ENCODE measurements at places on chromosomes 2 and 18. TPM values are rescaled to one million over a fixed set of nuclear protein-coding genes. Genes with fewer than 3 reads are reported as not detected.

GRCh38 chr2:128369602-128370467 is 51.2 kb upstream of the HS6ST1 start:
- H3K4me3 ChIP-seq, result no peak overlapping the region
- no peak for DNase-seq
- H3K27me3 ChIP-seq, result no peaks in the 10 kb centered on the region
- H3K27ac ChIP-seq, result no peak overlapping the region

GRCh38 chr2:241724975-241725870 is 9.2 kb upstream of the D2HGDH start:
- H3K4me3 ChIP-seq, result no peak overlapping the region
- no peaks in the 10 kb centered on the region for H3K27me3 ChIP-seq
- H3K4me1 ChIP-seq, result no peaks in the 10 kb centered on the region

GRCh38 chr18:36757081-36757480 is 71.7 kb downstream of the TPGS2 start:
- H3K27me3 ChIP-seq, result no peaks in the 10 kb centered on the region
- peaks cover 37% of the 10 kb centered on the region for H3K4me1 ChIP-seq
- no peak for DNase-seq
- H3K4me3 ChIP-seq, result no peak overlapping the region
- peak overlapping the region; percentile 67 for H3K27ac ChIP-seq

DNA sequence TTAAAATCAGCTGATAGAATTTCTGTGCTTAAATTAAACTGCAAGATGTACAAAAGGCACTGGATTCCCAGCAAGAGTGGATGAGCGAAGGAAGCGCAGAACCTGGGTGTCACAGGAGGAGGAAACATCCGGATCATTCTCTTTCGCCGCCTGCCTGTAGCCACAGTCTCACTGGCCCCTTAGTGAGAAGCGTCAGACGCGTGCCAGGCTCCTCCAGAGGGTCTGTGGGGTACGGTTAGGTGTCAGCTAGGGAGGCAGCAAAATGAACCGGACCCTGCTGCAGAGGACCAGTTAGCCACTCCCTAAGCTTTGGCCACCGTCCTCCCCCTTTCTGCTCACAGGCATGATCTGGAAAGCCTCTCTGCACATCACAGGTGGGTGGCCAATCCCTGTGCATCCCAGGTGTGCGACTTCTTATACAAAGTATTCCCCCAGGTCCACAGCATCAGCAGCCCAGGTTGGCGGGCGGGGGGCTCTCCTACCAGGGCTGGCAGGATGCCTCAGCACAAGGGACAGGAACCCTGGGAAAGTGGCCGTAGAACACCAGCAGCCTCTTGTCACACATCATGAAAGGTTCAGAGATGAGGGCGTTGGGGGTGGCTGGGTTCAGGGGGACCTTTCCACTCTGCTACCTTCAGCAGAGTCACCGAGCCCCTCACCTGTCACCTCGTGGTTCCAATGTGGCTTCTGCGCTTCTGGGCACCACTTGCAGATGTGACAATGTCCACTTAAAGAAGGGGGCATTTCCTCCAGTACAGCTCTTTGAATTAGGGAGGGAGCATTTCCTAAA is 61.1 kb upstream of the SLC66A3 start:
- H3K27ac ChIP-seq, result no peak overlapping the region
- H3K36me3 ChIP-seq, result no peaks in the 10 kb centered on the region
- H3K27me3 ChIP-seq, result peaks cover 8% of the 10 kb centered on the region
- H3K4me3 ChIP-seq, result no peak overlapping the region

DNA sequence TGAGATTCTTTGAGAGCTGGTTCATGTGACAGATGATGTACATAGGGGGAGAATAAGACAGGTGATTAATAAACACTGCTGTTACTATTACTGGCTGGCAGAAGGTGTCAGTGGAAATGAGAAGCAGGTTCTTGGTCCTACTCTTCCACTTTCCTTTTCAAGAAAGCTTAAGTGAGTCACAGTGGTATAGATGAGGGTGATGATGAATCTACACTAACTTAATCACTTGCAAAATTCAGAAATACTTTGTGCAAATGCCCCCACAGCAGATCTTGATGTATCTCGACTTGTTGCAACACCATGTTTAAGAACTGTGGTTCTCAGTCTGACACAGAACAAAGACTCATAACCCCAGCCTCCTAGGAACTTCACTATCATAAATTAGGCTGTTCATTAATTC is 35.9 kb upstream of the MGAT5 start:
- H3K27me3 ChIP-seq, result no peaks in the 10 kb centered on the region
- H3K4me1 ChIP-seq, result peaks cover 22% of the 10 kb centered on the region
- no peak overlapping the region for H3K27ac ChIP-seq
- DNase-seq, result no peak

GRCh38 chr18:76398896-76399612 is 96.0 kb downstream of the ZNF516 start:
- peaks cover 4% of the 10 kb centered on the region for H3K4me1 ChIP-seq
- no peaks in the 10 kb centered on the region for H3K27me3 ChIP-seq

DNA sequence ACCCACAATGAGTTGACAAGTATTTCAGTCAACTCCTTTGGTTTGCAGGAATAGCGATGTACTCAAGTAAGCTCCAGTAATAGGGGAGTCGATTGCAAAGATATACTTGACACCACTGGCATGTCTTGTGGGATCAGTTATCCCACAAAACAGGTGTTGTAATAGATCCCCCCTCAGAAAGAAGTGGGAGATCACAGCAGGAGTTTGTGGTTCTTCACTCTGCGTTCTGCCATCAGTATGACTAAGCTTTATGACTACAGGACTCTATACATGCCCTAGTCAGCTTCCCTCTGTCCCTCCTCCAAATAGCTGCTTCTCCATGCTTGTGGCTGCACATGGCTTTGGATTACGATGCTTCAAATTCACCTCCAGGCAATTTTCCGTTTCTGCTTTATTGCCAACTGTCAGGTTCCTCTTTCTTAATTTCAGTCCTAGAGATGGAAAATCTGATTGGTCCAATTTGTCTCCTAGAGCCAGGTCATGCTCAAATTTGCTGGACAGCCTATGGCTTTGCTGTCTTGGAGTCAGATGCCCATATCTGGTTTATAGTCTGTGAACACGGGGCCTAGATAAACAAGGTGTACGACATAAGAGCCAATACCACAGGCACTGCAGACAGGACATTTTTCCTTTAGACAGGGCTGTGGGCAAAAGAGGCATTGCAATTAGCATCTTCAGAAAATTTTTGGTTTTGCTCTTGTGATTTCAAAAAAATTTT is 221.7 kb downstream of the PAX3 start:
- no peak overlapping the region for H3K27ac ChIP-seq
- H3K4me1 ChIP-seq, result no peaks in the 10 kb centered on the region
- no peak for DNase-seq
- no peaks in the 10 kb centered on the region for H3K27me3 ChIP-seq

GRCh38 chr2:195514365-195514764 is 142.7 kb upstream of the SLC39A10 start:
- no peak for DNase-seq
- H3K36me3 ChIP-seq, result no peaks in the 10 kb centered on the region
- no peak overlapping the region for H3K27ac ChIP-seq

DNA sequence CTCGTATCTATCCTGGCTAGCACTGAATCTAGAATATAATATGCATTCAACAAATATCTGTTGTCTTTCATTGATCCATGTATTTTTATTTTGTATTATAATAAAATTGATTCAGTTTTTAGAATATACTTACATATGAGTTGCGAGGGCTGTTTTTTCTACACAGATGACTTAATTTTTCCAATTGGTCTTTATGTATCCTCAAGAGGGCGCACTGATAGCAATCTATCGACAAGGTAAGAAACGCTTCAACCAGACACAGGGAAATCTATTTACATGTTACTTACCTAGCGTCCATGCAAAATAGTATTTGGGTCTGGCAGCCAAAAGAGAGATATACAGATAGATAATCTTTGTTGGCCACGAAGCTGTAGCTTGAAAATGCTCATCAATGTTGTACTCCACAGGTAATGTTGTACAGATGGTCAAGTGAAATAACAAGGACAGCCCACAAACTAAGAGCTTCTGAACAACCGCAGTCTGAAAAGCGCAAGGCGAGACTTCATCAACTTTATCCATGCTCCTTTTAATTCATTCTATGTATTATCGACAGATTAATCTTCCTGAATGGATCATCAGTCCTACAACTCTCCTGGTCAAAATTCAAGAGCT is 35.5 kb upstream of the KIDINS220 start:
- H3K36me3 ChIP-seq, result peaks cover 27% of the 10 kb centered on the region
- H3K27me3 ChIP-seq, result no peaks in the 10 kb centered on the region
- H3K27ac ChIP-seq, result no peak overlapping the region
- H3K4me1 ChIP-seq, result peaks cover 4% of the 10 kb centered on the region
- H3K4me3 ChIP-seq, result no peak overlapping the region

- no peak overlapping the region for H3K4me3 ChIP-seq
- H3K27ac ChIP-seq, result no peak overlapping the region
- no peak for DNase-seq
- no peaks in the 10 kb centered on the region for H3K27me3 ChIP-seq
- no peaks in the 10 kb centered on the region for H3K36me3 ChIP-seq
Measured at GRCh38 chr2:101371636-101372035, 15.7 kb downstream of the CREG2 start.

DNA sequence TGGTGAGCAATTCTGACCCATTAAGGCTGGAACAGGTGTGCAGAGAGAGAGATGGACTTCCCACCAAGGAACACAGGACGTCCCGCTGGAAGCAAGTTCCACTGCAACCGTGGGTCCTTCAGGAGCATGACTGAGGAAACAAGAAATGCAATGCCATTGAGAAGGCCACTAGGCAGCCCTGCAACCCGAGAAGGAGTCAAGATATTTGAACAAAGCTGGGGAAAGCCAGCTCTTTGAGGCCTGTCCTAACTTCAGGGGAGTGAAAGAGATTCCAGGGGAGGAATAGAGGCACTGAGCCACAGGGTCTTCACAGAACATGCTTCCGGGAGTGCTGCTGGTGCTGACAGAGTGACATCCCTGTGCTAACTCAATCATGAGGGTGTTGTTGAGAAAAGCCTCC is 153.8 kb upstream of the ZNF236 start:
- no peak overlapping the region for H3K4me3 ChIP-seq
- DNase-seq, result no peak
- no peak overlapping the region for H3K27ac ChIP-seq
- no peaks in the 10 kb centered on the region for H3K36me3 ChIP-seq
- H3K4me1 ChIP-seq, result peaks cover 5% of the 10 kb centered on the region

GRCh38 chr18:58135183-58135641 is 91.2 kb downstream of the NEDD4L start:
- no peak overlapping the region for H3K4me3 ChIP-seq
- DNase-seq, result no peak
- H3K27me3 ChIP-seq, result no peaks in the 10 kb centered on the region
- H3K27ac ChIP-seq, result no peak overlapping the region

GRCh38 chr2:46684661-46685060 is 205.3 kb downstream of the TMEM247 start:
- DNase-seq, result no peak
- no peaks in the 10 kb centered on the region for H3K27me3 ChIP-seq
- no peak overlapping the region for H3K27ac ChIP-seq
- H3K4me1 ChIP-seq, result peaks cover 14% of the 10 kb centered on the region
- H3K36me3 ChIP-seq, result no peaks in the 10 kb centered on the region

DNA sequence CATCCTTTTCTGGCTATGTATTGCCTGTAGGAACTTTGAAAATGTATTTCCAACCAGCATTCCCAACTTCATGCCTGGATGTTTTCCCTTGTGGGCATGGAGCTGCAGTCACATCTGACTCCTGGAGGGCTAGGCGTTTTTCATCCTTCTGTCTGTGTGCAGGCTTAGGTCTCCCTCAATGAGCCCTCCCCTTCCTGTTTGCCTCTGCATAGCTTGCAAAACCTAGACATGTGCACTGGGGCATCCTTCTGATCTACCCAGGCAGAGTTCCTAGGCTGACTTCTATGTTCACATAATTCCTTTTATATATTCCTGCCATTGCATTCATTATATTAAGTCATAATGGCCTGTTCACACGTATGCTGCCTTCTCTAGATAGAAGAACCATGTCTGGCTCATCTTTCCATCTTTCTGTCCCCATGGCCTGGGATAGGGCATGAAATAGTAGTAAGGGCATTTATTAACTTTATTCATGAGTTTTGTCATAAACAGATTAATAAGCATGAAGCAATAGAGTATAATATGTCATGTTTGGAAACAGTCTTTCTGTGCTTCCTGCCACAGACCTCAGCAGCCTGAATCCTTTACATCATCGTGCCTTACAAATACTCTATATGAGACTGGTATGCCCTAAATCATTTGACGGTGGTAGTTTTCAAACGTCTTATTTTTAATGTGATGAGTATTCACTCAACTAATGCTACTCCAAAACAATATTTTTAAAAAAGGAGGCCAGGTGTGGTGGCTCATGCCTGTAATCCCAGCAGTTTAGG is 195.6 kb downstream of the TGIF1 start:
- DNase-seq, result no peak
- H3K4me1 ChIP-seq, result no peaks in the 10 kb centered on the region
- no peaks in the 10 kb centered on the region for H3K36me3 ChIP-seq
- no peaks in the 10 kb centered on the region for H3K27me3 ChIP-seq

The ABCA12 gene
- total RNA-seq, result not detected

The SERPINB11 gene
- not detected for total RNA-seq

The DHRS9 gene
- not detected for total RNA-seq

The SPRED2 gene
- 19.5 TPM for total RNA-seq

Data from esophagus muscularis mucosa (tissue), 4 donors.